Stimulated activated CD4-positive, alpha-beta T cell treated with anti-CD3 and anti-CD28 coated beads, TNF-alpha, amount 100 ng/mL, for 1 hour (primary cell): ENCODE measurements at places on chromosomes 12 and 14.
A peak's percentile ranks its signal among the peaks of the same experiment; 100 is the strongest.

GRCh38 chr12:67651132-67651695, 2.7 kb downstream of the DYRK2 start:
- no peak for DNase-seq

DNA sequence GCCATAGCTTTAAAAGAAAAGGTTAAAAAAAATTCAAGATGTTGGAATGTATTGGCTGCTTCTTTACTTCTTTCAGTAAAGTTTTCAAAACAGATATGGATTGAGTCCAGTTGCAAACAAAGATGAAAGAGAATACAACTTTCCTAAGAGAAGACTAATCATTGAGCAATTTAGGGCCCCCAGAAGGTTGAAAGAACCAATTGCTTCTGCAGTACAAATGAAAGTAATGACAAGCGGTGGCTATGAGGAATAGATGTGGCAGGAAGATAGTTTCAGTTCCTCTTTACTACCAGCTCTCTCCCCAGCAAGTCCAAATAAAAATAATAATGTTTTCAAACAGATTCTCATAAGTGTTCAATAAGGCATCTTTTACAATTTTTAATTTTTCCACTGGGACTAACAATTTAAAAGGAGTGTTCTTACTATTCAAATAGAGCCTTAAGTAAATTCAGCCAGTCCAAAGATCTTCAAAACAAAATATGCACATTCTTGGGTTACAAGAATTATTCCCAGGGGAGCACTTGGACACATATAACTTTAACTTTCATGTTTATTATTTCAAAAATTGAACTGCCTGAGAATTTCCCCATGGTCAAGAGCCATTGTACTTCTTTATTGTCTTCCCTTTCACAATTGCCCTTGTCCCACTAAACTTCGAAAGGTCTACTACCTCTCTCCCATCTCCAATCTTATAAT, 62.3 kb upstream of the PPP1R12A start:
- DNase-seq = no peak

DNA sequence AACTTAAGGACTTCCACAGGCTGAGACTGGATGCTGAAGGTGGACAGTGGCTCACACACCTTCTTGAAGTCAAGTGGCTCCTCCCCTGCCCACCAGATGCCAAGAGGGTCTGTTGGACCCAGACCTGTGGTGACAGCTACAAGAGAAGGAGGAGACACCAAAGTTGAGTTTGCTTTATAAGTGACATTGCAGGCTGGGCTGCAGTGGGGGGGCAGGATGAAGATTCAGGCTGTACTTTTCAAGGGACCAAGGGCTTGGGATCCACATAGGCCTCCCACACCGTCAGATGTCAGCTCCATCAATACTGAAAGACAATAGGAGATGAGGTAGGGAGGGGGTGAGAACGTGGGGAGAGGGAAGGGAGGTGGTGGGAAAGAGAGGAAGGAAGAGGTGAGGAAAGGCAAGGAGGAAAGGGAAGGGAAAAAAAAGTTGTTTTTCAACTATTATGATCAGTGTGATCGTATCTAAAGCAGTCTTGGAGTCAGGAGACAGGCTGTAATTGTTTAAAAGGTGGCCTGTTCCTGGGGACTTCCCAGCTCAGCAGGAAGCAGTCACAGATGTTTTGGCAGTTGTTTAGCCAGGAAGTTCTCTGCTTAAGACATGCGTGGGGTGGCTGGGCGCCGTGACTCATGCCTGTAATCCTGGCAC, 84.1 kb upstream of the RESF1 start:
- DNase-seq = peak; percentile 43

GRCh38 chr14:36716614-36717184, 55.0 kb downstream of the PAX9 start:
- DNase-seq = no peak

DNA sequence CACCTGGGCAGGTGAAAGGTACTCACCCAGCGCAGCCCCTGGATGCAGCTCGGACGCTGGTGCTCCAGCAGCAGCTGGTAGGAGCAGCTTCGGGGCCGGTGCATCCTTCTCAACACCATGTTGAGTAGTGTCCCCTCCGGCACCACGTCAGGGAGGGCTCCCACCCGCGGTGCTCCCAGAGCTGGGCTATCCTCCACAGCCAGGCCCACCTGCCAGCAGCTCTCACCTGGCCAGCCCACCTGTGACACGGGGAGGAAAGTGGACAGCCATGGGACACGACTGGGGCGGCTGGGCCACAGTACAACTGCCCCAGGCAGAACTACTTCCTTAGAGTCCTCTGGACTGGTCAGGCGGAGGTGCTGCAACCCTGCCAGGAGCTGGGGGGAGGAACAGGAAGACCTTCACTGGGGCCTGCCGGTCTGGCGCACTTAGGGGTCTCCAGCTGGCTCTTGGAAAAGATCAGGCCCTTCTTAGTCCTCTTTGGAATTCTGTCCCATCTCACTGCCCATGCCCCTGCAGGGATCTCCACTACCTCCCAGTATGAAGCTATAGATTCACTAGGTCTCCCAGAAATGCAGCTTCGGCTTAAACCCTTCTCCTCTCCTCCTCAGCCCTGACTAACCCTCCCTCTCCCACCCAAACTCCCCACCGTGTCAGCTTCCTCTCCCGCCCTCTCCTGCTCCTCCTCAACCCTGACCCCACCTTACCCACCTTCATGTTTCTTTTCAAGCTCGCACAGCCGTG, 668 bp downstream of the RAPGEF3 start:
- DNase-seq = no peak

DNA sequence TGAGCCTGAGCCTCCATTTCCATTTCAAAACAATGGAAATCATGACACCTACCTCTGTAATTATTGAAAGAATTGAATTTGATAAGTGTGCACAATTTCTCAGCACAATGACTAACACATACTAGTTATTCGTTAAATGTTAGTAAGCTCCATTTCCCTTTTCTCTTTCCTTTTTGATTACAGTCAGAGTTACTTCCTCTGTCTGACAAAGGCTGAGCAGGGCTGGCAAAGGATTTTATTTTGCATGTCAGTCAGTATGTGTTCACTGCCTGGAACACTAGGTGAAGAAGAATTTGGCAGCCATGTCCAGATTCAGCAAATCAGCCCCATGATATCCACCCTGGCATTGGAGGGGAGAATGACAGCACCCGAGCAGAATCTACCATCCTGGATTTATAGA, 12.2 kb upstream of the RHOJ start:
- DNase-seq = no peak

GRCh38 chr14:68135566-68135965, 316.0 kb downstream of the RAD51B start:
- no peak for DNase-seq

- no peak for DNase-seq
Observed at GRCh38 chr12:8554451-8555195, 13.9 kb upstream of the CLEC4E start.

- no peak for DNase-seq
Observed at GRCh38 chr14:85533023-85533860, 3.3 kb downstream of the FLRT2 start.

GRCh38 chr12:47828976-47829482, 9.3 kb upstream of the HDAC7 start:
- no peak for DNase-seq

- no peak for DNase-seq
Observed at GRCh38 chr12:47789141-47789540, 16.1 kb downstream of the SLC48A1 start.

GRCh38 chr12:108257004-108257403, 82.1 kb downstream of the CMKLR1 start:
- no peak for DNase-seq

DNA sequence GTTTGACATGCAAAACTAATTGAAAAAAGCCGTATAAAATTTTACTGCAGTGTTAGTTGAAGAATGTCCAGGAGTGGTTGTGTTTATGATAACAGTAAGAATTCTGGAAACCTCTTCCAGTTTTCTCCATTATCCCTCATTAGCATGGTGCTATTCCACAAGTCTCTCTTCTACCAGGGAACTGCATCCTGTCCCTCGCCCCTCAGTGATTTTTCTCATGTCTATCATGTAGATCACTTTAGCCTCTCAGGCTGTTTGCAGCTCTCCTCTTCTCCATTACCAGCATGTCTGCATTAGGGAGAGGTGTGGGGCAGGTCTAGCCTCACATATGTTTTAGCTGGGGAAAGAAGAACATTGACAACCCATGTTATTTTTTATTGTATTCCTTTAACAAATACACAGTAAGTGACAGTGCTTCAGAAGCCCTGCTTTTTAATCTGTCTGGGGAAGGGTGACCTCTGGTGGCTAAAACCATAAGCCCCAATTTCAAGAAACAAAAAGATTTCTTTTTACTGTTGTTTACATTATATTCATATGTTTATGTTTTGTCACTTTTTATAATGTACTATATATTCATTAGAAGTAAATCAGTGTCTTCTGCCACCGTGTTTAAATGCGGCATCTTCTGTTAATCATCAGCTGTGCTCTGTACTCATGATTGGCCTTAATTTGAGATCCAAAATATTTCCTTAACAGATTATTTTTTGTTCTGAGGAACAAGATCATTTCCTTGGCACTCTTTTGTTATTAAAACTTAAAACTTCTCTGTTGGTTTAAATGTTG, 70.7 kb downstream of the RASSF8 start:
- DNase-seq = no peak

GRCh38 chr12:89392391-89392790, 40.1 kb upstream of the DUSP6 start:
- no peak for DNase-seq

GRCh38 chr12:48197549-48197970, 5.5 kb downstream of the OR10AD1 start:
- no peak for DNase-seq

DNA sequence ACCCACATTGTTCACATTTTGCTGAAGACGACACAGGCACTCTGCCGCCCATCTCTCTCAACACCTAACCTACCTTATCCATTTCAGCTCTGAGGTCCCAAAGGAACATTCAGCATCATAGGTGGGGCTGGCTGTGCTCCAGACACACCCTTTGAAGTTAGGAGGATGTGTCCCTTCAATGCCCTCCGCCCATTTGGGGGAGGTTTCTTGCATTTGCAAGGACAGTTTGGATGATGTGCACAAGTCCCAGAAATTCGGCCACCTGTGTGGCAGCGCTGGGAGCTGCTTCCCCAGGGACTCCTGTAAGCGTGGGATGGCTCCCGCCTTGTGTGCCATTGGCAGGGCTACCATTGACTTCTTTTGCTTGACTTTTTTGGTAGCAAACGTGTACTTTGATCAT, 113.8 kb downstream of the RIMBP2 start:
- DNase-seq = no peak

GRCh38 chr12:94812345-94812744, 162.0 kb upstream of the TMCC3 start:
- no peak for DNase-seq

DNA sequence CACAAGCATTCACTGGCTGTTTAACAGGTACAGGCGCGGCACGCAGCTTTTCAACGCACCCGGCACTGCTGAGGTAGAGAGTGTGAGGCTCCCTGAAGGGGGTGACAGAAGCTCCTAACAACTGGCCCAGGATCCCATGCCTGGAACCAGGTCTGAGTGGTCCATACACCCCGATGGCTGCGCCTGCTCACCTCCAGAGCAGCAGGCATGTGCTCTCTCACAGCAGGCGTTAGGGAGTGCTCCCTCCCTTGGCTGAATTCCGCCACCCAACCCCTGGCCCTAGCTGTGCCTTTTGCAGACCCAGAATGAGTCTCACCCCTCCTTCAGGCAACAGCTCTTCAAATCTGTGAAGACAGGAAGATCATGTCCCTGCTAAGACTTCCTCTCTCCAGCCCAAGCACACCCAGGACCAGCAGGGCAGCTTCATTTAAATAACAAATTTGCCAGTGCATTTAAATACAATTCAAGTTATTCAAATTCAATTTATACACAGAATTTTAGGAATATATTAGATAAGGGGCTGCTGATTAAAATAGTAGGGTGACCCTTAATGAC, 86.0 kb downstream of the SETD3 start:
- DNase-seq = no peak

DNA sequence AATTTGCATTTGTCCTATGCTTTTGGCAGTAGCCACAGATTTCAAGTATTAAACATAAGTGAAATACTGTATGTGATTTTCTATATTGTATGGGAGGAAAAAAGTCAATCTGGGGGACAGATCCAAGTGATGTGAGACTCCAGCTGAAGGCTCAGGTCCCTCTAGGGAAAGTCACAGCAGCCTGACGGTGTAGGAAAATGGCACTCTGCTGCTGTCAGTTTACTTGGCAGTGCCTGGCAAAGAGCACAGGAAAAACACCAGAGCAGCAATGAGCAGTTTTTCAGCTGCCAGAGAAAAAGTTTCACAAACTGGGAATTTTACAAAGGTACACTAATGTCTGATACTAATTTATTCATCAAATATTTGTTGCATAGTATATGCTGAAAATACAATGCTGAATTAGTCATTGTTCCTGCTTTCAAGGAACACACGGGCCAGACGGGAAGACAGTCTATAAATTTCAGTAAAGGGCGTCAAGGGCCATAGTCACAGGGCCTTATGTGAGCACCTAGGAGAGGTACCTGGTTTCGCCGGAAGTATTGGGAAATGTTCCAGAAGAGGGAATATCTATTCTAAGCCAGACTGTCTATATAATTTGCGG, 66.2 kb upstream of the SLC38A2 start:
- DNase-seq = no peak

DNA sequence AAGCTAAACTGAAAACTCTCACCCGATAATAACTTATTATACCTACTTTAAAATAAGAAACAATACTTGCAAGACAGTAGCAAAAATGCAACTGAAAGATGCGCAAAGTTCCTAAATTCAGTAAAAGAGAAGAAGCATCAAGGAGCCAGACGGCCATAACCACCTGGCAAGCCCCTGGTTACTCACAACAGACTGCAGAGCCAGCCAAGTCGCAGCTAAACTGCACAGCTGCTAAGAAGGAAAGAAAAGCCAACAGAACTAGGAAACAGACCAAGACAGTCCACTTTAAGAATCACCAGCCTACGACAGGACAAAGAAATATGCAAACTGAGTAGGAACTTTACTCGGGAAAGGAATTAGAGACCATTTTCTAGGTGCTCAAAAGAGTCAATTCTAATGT, 127.9 kb downstream of the TMTC1 start:
- no peak for DNase-seq
